ENCODE measurements at places on chromosomes 5 and 9. TPM values are rescaled to one million over a fixed set of nuclear protein-coding genes. Genes with fewer than 3 reads are reported as not detected.

The SLC6A18 gene
- total RNA-seq, result not detected

The BASP1 gene
- total RNA-seq, result 19.9 TPM

The PRRT1B gene
- 0.33 TPM for total RNA-seq

The SNX18 gene
- 29.2 TPM for total RNA-seq

The SLC12A7 gene
- 21.4 TPM for total RNA-seq

The CARTPT gene
- not detected for total RNA-seq

The LAMC3 gene
- 7.8 TPM for total RNA-seq

The PCDHGB1 gene
- 2.7 TPM for total RNA-seq

The NUTM2G gene
- total RNA-seq, result not detected

DNA sequence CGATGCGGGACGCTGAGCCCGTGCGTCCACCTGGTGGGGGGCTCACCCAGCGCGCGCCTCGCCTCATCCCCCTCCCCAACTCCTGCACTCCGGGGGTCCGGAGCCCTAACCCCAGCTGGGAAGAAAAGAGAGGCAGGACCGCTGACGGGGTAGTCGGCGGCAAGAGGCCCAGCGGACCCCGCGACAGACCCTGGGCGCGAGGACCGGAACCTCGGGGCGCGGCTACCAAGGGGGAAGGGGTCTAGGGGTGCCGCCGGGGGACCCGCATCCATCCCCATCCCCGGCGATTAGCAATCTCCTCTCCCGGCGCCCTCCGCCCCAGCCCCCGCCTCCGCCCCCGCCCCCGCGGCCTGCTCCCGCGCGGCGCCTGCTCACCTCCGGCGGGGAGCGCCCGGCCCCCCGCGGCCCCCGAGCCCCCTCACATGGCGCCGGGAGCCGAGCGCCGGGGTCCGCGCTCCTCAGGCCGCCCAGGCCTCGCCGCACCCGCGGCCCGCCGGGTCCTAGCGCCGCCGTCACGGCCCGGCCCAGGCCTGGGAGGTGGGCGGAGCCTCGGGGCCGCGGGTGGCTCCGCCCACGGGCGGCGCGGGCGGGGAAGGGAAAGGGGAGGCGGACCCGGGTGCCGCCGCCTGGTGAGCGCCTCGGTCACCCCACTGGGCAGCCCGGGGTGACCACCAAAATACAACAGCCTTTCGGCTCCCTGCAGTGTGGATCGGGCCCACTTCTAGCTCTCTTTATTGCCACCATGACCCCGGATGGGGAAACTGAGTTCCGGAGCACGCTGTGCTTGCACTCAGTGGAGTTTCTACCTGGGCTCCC lies at the start of gene ST6GALNAC6:
Gene ST6GALNAC6 (minus strand): TSS at position 476 of the 816 bp plus-strand sequence. CDS start 1,622 bp downstream, outside the sequence.
- no peak for DNase-seq

DNA sequence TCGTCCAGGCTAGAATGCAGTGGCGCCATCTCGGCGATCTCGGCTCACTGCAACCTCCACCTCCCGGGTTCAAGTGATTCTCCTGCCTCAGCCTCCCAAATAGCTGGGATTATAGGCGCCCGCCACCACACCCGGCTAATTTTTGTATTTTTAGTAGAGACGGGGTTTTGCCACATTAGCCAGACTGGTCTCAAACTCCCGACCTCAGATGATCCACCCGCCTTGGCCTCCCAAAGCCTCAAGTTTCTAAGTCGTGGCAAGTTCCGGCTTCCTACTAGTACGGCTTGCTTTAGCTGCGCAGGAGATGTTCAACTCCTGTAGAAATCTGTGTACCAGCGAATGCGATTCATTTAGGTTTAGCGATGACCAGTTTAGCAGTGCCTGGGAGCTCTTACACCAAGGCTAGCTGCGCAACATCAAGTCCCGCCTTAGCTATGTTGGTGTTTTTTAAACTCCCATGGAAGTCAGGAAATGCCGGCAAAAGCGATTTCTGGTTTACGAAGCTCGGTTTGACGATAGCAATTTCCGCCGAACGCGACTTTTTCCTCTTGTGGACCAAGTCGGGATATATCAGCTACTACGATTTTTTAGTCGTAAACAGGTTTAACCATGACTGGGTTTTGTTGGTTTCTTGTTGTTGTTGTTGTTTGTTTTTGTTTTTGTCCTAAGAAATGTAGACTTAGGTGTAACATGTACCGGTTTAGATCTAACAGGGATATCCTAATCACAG lies 46.4 kb downstream of the ANXA2R start:
- DNase-seq, result no peak

GRCh38 chr5:146944764-146945616 lies 66.4 kb upstream of the PPP2R2B start:
- DNase-seq, result no peak

GRCh38 chr9:15882328-15882727 lies 329.5 kb downstream of the CCDC171 start:
- DNase-seq, result no peak

DNA sequence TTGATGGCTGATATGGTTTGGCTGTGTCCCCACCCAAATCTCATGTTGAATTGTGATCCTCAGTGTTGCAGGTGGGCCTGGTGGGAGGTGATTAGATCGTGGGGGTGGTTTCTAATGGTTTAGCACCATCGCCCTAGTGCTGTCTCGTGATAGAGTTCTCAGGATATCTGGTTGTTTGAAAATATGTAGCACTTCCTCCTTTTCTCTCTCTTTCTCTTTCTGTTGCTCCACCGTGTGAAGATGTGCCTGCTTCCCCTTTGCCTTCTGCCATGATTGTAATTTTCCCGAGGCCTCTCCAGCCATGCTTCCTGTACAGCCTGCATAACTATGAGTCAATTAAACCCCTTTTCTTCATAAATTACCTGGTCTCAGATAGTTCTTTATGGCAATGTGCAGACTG lies 111.6 kb downstream of the SREK1 start:
- no peak for DNase-seq

DNA sequence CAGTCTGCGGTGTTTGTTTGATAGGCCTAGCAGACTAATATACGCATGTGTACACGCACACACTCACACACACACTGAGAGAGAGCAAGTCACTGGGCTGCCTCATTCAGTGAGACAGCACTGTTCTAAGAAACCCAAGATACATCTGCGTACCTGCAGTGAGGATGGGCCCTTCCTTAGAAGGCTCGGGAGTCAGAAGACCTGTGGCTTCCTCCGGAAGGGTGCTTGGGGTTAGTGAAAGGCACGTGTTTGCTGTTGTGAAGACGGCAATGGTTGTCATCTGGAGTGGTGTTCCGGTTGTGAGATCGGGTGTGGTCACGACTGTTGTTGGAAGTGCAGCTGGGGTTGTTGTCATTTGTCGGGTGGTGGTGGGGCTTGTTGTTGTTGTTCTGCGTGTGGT lies 11.7 kb downstream of the TIMD4 start:
- no peak for DNase-seq

GRCh38 chr5:58153255-58153654 lies 306.6 kb downstream of the PLK2 start:
- no peak for DNase-seq

GRCh38 chr5:32848120-32848519 lies 137.0 kb downstream of the NPR3 start:
- DNase-seq, result no peak

GRCh38 chr5:123125962-123126732 lies 37.1 kb downstream of the PRDM6 start:
- no peak for DNase-seq

GRCh38 chr9:34984049-34984448 lies 5.5 kb upstream of the DNAJB5 start:
- no peak for DNase-seq

DNA sequence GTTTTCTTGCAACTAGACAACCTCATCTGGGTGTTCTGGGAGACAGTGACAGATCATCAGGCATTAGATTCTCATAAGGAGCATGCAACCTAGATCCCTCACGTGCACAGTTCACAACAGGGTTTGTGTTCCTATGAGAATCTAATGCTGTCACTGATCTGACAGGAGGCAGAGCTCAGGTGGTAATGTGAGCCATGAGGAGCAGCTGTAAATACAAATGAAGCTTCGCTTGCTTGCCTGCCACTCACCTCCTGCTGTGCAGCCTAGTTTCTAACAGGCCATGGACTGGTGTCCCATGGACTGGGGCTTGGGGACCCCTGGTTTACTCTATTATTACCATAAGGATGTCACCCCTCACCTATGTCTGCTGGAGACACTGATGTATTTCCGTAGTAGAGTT lies 166.8 kb downstream of the PSAT1 start:
- DNase-seq, result no peak

DNA sequence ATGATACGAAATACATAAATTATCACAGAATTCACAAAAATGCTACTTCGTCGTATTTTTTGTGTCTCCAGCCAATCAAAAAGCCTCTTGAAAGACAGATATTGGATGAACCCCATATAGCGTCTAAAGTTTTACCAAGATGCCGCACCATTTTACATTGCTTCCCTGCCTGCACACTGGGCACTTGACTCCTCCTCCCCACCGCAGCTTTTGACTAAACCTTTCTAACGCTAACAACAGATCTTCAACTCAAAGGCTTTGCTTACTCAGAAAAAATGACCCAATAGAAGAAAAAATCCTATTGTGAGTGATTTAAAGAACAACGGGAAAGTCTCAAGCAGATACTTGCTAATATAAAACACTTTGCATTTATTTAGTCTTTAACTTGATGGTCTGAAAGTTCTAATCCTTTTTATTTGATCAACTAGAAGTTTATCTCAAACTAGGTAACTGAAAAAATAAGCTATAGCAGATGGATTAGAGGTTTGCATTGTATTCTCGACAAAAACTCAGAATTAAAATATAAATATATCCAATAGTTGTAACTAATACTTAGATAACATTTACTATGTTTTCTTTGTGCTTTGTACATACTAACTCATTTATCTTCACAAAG lies 609.1 kb upstream of the DMAC1 start:
- no peak for DNase-seq

GRCh38 chr5:76351577-76351976 lies 51.5 kb upstream of the IQGAP2 start:
- no peak for DNase-seq

DNA sequence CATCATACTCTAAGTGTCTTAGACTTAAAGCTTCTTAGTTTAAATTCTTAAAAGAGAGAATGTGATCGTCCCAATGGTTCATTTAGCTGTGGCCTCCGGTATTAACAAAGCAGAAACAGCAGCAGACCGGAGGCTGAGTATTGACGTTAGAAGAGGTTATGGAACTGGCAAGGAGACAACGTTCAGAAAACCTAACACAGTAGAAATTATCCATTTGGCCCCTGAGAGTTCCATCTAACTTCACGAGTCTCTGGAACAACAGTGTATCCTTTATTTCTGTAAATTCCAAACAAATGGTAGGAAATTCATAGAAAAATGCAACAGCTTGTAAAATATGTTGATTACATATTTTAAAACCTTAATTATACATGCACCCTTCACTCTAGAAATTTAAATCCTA lies 107.3 kb upstream of the PTGER4 start:
- DNase-seq, result no peak
